ENCODE measurements at places on chromosomes 2 and 18.

DNA sequence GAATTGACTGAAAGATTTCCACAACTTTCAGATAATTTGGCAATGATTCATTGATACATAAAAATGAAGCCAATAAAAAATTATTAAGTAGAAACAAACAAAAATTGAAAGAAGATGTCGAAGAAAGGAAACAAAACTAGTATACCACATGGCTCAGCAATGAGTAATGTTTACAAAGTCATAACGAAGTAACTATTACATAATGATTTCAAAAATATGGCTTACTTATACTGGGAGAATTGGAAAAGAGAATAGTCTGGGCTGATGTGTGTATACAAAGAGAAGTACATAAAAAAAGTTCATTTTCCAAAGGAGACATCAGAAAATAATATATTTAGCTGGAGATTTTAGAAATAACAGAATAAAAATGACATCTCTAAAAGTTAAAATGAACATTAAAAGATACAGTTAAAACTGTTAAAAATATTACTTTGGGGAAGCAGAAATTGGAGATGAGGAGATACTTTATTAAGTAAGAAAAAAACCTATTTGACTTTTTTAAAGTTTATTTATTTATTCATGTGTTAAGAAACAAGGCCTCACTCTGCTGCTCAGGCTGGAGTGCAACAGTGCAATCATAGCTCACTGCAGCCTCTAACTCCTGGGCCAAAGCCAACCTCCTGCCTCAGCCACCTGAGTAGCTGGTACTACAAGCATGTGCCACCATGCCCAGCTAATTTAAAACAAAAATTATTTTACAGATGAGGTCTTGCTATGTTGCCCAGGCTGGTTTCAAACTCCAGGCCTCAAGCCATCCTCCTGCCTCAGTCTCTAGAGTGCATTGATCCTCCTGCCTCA, 409.7 kb upstream of the PIK3C3 start:
- no peaks in the 10 kb centered on the region for H3K27me3 ChIP-seq
- H3K4me3 ChIP-seq: no peak overlapping the region
- no peaks in the 10 kb centered on the region for H3K4me1 ChIP-seq
- H3K27ac ChIP-seq: no peak overlapping the region

- peaks cover 22% of the 10 kb centered on the region for H3K4me1 ChIP-seq
- DNase-seq: no peak
- no peaks in the 10 kb centered on the region for H3K27me3 ChIP-seq
- no peak overlapping the region for H3K4me3 ChIP-seq
- no peaks in the 10 kb centered on the region for H3K36me3 ChIP-seq
These were observed 5.0 kb downstream of the SH2D6 start for GRCh38 chr2:85423525-85423924.

GRCh38 chr2:120490091-120490798, 144.3 kb downstream of the INHBB start:
- no peak overlapping the region for H3K4me3 ChIP-seq
- DNase-seq: no peak
- H3K4me1 ChIP-seq: no peaks in the 10 kb centered on the region
- H3K27ac ChIP-seq: no peak overlapping the region
- no peaks in the 10 kb centered on the region for H3K36me3 ChIP-seq
- no peaks in the 10 kb centered on the region for H3K27me3 ChIP-seq

GRCh38 chr2:233156001-233156400, 95.5 kb upstream of the ATG16L1 start:
- H3K36me3 ChIP-seq: peaks cover 19% of the 10 kb centered on the region
- H3K27me3 ChIP-seq: no peaks in the 10 kb centered on the region
- H3K27ac ChIP-seq: peak overlapping the region; percentile 21
- no peak for DNase-seq
- H3K4me1 ChIP-seq: no peaks in the 10 kb centered on the region

DNA sequence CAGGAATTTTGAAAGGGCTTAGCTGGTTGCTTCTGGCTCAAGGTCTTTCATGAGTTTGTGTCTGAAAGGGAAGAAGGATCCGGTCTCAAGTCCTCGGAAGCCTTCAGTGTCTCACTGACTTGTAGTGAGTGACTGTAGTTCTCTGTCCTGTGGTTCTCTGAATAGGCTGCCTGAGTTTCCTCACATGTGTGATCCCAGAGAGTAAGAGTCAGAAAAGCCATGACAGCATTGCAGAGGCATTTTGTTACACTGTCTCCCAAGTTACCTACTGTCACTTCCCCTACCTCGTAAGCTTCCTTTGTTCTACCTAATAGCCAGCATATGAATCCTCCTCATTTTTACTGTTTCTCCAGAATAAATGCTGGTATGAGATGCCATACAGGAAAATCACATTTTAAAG, 709.1 kb upstream of the CHAC2 start:
- H3K4me1 ChIP-seq: no peaks in the 10 kb centered on the region
- no peak overlapping the region for H3K27ac ChIP-seq
- DNase-seq: no peak
- no peaks in the 10 kb centered on the region for H3K36me3 ChIP-seq
- H3K4me3 ChIP-seq: no peak overlapping the region

DNA sequence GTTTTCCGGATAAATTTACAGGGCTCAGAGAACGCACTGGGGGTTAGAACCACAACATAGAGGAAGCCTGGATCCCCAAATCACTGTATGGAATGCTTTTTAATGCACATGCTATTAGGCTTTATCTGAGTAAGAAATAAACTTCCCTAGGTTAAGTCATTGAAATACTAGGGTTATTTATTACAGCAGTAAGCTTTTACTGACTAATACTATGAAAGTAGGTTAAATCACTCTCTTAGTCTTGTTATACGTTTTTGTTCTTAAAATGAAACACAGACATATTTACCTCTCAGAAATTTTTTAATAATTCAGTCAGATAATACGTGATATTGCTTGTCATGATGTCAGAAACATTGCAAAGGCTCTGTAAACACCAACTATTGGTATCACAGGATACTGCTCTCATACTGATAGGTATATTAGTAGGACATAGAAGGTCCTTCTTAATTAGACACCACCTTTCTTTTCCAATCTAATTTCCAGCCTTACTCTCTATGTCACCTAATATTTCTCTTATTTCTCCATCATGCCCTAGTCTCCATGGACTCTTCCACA, 162.7 kb upstream of the NYAP2 start:
- no peaks in the 10 kb centered on the region for H3K36me3 ChIP-seq
- H3K4me1 ChIP-seq: no peaks in the 10 kb centered on the region
- H3K27ac ChIP-seq: no peak overlapping the region
- no peak for DNase-seq
- no peaks in the 10 kb centered on the region for H3K27me3 ChIP-seq

DNA sequence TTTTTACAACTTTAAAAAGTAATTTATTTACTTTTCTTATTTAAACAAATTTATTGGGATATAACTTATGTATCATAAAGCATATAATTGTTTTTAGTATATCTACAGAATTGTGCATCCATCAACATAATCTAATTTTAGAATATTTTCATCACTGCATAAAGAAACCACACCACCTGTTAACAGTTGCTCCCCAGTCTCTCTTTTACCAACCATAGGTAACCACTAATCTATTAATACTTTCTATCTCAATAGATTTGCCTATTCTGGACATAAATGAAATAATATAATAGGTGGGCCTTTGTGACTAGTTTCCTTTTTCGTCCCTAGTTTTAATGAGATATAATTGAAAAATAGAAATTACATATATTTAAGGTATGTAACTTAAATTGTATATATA, 90.6 kb downstream of the ADAM23 start:
- no peak overlapping the region for H3K27ac ChIP-seq
- H3K27me3 ChIP-seq: peaks cover 23% of the 10 kb centered on the region
- H3K4me3 ChIP-seq: no peak overlapping the region
- DNase-seq: no peak

DNA sequence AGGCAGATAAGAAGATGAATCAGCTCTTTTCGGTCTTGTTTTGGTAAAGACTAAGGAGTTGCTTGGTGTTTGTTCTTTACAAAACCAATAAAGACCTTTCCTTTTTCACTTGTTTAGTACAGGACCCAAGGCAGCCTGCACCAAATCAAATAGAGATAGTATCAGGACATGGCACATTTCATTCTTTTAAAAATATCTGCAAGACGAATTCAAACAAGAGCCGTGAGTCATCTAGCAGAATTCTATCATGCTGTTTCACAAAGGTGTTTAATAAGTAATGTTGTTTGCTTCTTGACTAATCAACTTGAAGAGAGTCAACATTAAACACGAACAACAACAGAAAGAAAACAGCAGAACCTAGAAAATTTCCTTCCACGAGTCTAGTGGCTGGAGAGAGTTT, 102.8 kb upstream of the TTN start:
- no peak overlapping the region for H3K4me3 ChIP-seq
- no peaks in the 10 kb centered on the region for H3K27me3 ChIP-seq
- peaks cover 12% of the 10 kb centered on the region for H3K4me1 ChIP-seq
- no peak for DNase-seq
- H3K36me3 ChIP-seq: peaks cover 6% of the 10 kb centered on the region
- no peak overlapping the region for H3K27ac ChIP-seq

- H3K27ac ChIP-seq: peak overlapping the region; percentile 67
- peaks cover 31% of the 10 kb centered on the region for H3K4me1 ChIP-seq
- H3K4me3 ChIP-seq: peak overlapping the region; percentile 85
- peaks cover 86% of the 10 kb centered on the region for H3K27me3 ChIP-seq
These were observed 744 bp downstream of the POU3F3 start for GRCh38 chr2:104854498-104855220.

- H3K4me3 ChIP-seq: no peak overlapping the region
- no peaks in the 10 kb centered on the region for H3K4me1 ChIP-seq
- no peak overlapping the region for H3K27ac ChIP-seq
- no peaks in the 10 kb centered on the region for H3K27me3 ChIP-seq
- H3K36me3 ChIP-seq: no peaks in the 10 kb centered on the region
These were observed 28.0 kb downstream of the SH2D6 start for GRCh38 chr2:85446296-85447221.

DNA sequence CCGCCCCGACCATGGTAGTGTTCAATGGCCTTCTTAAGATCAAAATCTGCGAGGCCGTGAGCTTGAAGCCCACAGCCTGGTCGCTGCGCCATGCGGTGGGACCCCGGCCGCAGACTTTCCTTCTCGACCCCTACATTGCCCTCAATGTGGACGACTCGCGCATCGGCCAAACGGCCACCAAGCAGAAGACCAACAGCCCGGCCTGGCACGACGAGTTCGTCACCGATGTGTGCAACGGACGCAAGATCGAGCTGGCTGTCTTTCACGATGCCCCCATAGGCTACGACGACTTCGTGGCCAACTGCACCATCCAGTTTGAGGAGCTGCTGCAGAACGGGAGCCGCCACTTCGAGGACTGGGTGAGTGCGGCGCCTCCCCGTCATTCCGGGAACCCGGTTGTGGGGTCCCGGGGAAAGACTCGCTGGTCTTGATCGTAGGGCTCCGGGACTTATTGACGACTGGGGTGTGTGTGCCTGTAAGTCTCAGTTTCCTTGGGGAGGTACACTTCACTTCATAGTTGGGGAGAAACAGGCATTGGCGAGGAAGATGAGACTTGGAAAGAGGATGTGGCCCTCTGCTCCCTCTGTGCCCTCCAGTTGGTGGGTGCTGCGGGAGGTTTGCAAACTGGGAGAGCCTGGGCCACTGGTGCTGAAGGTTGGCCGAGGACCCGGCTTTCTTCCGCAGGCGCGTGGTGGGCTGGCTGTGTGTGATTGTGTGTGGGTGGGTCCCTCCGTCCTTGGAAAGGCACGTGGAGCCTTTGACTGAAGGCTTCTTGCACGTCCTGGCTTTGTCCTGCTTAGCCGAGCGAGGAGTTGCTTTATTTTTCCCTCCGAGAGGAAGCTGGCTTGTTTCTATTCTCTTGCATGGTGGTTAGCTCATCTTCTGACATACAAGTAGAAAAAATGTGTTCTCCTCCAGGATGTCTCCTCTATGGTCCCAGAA, 886 bp downstream of the PRKCE start:
- H3K4me1 ChIP-seq: peaks cover 27% of the 10 kb centered on the region
- peaks cover 3% of the 10 kb centered on the region for H3K27me3 ChIP-seq
- H3K4me3 ChIP-seq: peak overlapping the region; percentile 80
- peaks cover 2% of the 10 kb centered on the region for H3K36me3 ChIP-seq

DNA sequence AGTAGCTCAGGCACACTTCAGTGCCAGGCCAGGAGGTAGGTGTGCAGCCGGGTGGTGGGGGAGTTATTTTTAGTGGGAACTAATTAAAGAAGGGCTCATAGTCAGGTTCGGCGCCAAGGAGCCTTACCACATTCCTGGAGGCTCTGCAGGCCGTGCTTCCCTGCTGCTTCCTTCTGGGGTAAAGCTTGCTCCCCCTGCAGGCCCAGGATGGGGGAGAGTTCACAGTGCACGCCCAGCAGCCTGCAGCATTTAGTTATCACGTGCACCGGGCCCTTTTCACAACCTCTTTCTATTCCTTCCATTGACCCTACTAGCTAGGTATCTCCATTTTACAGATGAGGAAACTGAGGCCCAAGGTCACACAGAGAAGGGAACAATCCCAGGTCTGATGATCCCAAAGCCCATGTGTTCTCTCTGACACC, 2.5 kb downstream of the KCNF1 start:
- no peak for DNase-seq
- no peaks in the 10 kb centered on the region for H3K36me3 ChIP-seq
- peaks cover 2% of the 10 kb centered on the region for H3K4me1 ChIP-seq
- no peak overlapping the region for H3K27ac ChIP-seq

DNA sequence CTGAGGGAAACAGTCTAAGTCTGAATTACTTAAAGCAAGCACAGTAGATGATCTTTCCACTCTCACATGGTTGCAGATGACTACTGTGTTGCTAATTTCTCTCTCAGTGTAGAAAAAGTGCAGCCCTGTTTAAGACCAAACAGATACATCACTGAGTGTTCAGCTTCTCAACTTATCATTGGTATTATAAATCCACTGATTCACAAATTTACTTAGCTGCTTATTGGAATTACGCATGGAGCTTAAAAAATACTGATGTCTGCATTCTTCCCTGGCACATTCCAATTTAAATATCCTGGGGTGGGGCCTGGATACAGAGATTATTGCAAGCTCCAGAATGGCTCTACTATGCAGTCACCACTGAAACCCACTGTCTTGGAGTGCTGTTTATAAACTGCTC, 411.2 kb downstream of the RND3 start:
- H3K27ac ChIP-seq: no peak overlapping the region
- no peaks in the 10 kb centered on the region for H3K4me1 ChIP-seq

- H3K4me1 ChIP-seq: peaks cover 8% of the 10 kb centered on the region
- peaks cover 17% of the 10 kb centered on the region for H3K36me3 ChIP-seq
- no peak overlapping the region for H3K27ac ChIP-seq
These were observed 99.1 kb downstream of the ADD2 start for GRCh38 chr2:70668911-70669310.

GRCh38 chr2:239499726-239500573, 99.1 kb upstream of the HDAC4 start:
- H3K4me1 ChIP-seq: no peaks in the 10 kb centered on the region
- no peaks in the 10 kb centered on the region for H3K27me3 ChIP-seq
- no peak for DNase-seq
- no peak overlapping the region for H3K27ac ChIP-seq
- H3K4me3 ChIP-seq: no peak overlapping the region
- no peaks in the 10 kb centered on the region for H3K36me3 ChIP-seq

DNA sequence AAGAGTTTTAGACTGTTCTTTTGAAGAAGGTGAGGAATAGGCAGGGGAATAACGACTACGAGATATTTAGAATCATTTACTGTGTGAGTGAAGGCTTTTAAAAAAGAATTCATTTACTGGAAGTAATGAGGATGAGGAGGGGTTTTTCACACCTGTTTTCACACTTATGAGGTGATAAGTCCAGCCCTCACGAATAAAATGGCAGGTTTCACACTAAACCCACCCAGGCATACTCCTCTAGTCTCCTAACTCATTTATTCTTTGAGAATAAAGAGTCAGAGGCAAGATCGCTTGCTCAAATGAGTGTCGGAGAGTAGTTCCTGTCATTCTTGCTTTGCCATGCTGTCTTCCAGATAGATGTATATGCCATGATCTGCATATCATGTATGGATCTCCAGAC, 79.0 kb upstream of the ZEB2 start:
- H3K4me1 ChIP-seq: peaks cover 3% of the 10 kb centered on the region
- no peak overlapping the region for H3K4me3 ChIP-seq
- DNase-seq: no peak
- no peak overlapping the region for H3K27ac ChIP-seq
- peaks cover 3% of the 10 kb centered on the region for H3K36me3 ChIP-seq

Data from activated naive CD8-positive, alpha-beta T cell treated with anti-CD3 and anti-CD28 coated beads for 36 hours (primary cell).